ENCODE measurements at places on chromosomes 5 and 9. TPM values are rescaled to one million over a fixed set of nuclear protein-coding genes. Genes with fewer than 3 reads are reported as not detected.

- DNase-seq = no peak
Measured at GRCh38 chr5:57174128-57174889, 450 bp downstream of the GPBP1 start.

DNA sequence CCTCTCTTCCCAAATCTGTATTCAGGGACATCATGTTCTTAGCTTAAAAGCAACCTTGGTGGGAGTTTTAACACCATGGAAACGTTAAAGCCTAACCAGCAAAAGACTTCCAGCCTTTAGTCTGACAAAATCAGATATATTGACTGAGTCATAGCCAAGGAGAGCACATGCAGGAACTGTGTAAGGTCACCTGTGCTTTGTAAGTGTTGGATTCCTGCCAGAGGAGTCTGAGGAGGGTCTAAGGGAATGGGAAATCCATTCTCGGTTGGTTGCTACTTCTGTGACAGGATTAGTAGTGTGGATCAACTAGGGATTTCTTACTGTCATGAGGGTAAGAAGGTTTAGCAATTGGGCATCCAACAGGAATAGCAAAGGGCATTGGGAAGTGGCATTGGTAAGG lies 142.0 kb upstream of the CHD1 start:
- DNase-seq = no peak

DNA sequence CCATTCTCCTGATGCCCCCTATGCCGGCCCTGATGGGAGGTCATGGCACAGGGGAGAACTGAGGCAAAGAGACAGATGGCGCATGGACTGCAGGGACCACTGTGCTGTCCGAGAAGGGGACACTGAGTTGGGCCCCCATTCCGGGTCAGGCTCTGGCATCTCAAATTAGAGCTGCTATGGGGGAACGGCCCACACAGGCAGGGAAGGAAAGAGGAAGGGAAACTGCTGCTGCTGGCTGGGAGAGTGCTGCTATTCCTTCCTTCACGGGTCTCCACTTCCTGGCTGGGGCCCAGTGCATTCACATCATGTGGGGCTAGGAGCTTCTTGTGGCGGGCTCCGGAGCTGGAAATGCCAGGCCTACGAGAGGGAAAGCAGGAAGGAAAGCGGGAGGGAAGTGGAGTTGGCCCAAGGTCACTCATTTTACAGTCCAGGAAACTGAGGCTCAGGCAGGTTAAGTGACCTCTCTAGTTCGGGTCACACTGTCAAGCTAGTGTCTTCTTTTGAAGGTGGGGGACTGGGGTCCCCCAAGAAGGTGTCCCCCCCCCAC lies 1.3 kb upstream of the CARD19 start:
- no peak for DNase-seq

GRCh38 chr5:155522540-155522939 lies 509.0 kb downstream of the KIF4B start:
- DNase-seq = no peak

GRCh38 chr9:124475868-124476690 lies 25.8 kb downstream of the ADGRD2 start:
- DNase-seq = no peak

GRCh38 chr9:86589273-86589672 lies 235.1 kb upstream of the TUT7 start:
- DNase-seq = no peak

GRCh38 chr5:157978061-157978460 lies 119.1 kb upstream of the CLINT1 start:
- DNase-seq = no peak

- no peak for DNase-seq
Measured at GRCh38 chr5:78483809-78484521, 123.5 kb downstream of the SCAMP1 start.

DNA sequence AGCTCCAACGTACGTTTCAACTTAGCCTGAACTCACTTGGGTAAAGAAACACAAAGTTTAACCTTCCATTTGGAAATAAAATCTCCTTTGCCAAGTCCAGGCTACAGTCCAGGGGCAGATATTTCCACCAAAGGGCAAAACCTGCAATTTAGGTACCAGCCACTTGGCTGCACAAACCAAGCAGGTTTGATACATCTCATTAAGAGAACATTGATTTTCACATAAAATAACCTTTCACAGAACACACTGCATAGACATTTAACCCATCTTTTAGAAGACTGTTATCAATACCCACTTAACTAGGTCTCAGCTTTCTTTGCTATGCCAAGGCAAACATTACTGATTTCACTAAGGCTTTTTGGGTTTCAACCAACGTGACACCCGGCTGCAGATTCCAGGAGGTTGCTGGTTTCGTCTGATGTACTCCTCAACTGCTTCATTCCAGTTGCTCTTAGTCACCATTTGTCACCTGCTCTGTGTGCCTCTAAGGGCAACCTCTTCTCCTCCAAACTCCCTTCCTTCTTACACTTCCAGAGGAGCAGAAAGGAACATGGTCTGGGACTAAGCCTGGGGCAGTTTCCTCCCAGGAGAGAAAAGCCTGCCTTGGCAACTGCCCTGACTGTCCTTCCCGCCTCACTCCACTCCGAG lies 67.1 kb downstream of the EPB41L4B start:
- no peak for DNase-seq

DNA sequence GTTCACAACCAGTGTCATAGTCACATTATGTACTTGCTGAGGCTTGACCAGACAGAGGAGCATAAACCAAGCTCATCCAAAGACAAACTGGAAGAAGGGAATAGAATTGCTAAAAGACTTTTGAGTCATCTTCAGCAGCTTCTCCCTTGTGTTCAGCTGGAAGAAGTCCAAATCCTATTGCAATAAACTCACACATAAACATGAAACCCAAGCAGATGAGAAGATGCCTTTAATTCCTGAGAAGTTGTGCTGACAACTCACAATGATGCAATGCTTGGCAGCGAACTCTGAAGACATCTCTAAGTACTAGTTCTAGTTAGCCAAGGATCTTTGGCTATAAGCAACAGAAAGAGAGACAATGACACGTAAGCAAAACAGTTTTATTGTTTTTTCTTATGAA lies 642.1 kb downstream of the KCTD16 start:
- DNase-seq = no peak

GRCh38 chr5:134289509-134290113 lies 63.7 kb upstream of the PPP2CA start:
- peak; percentile 31 for DNase-seq

GRCh38 chr9:92058723-92059444 lies 56.3 kb downstream of the SPTLC1 start:
- no peak for DNase-seq

SCAMP1 gene
- total RNA-seq = 97.5 TPM

C8G gene
- total RNA-seq = 1.0 TPM

SPAG8 gene
- 1.9 TPM for total RNA-seq

HINT1 gene
- total RNA-seq = 111 TPM

HRCT1 gene
- 0.42 TPM for total RNA-seq
